Lower lobe of right lung (tissue), 2 donors: ENCODE measurements at places on chromosomes 12 and 14. TPM values are rescaled to one million over a fixed set of nuclear protein-coding genes. Genes with fewer than 3 reads are reported as not detected.

DNA sequence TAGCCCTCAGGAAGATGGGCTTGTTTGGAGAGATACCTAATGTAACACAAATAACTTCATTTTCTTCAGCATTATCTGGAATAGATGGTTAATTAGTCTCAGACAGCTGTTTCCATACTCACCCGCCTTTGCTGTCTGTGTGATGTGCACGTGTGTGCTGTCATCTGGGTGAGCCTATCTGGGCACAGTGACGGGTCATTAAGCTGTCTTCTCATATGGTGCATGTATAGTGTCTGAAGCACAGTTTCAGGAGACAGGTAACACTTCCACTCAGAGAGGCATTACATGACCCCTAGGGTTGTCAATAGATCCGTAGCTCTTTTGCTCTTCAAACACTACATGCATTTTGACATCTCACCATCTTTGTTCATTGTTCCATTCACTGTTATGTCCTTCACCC, 493.3 kb downstream of the APAF1 start:
- DNase-seq = no peak

Gene TUNAR
- total RNA-seq = not detected

GRCh38 chr14:73804636-73805035, 47.0 kb upstream of the PTGR2 start:
- no peak for DNase-seq

Gene CBLN3
- total RNA-seq = 2.3 TPM

GRCh38 chr12:68406134-68406576, 74.0 kb upstream of the MDM1 start:
- peak; percentile 93 for DNase-seq

Gene TMEM30B
- total RNA-seq = 20.3 TPM

GRCh38 chr14:29085546-29085945, 319.0 kb downstream of the FOXG1 start:
- no peak for DNase-seq

GRCh38 chr12:92216092-92216491, 70.4 kb upstream of the BTG1 start:
- DNase-seq = no peak

- no peak for DNase-seq
Observed at GRCh38 chr12:63941166-63941800, 96.8 kb downstream of the SRGAP1 start.

GRCh38 chr12:10001171-10001776, 2.4 kb upstream of the CLEC1B start:
- no peak for DNase-seq

Gene PRKAG1
- 49.2 TPM for total RNA-seq

DNA sequence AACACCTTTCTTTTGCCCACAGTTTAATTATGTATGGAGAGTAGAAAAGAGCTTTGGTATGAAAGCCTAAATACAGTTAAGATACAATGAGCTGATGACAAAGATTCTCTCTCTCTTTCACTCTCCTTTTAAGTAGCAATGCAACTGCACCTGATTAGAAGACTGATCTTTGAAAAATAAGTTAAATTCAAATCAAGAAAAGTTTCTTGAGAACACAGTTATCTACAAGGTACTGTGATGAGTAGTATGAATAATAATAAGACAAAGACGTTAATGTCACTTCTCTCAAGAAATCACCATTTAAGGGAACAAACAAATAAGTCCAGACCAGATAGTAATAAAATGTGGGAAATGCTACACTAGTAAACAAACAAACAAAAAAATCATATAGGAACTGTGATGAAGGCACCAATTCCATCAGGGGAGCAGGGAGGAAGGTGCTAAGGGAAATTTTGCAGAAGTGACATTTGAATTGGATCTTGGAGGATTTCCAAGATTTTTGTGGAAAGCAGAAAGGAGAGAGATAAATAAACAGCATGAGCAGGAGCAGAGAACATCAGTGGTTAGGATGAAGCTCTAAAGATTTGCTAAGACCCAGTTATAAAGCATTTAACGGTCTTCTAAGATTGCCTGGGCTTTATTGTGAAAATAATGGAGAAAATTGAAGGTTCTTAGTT, 65.2 kb upstream of the STK38L start:
- DNase-seq = no peak

DNA sequence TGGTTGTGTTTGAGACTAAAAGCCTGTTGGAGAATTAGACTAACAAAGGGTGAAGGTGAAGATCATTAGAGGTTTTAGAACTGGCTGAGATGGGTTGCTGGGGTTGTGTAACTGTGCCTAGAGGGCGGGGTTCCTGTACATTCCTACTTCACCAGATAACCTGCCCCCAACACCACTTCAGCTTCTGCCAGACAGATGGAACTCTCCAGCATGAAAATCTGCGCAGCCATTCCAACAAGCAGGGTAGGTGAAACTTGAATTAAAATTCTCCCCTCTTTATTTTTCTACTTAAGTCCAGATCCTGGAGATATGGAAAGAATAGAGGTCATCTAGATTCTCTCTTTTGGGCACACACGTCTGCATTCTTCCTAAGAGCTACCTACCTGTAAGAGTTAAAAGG, 6.0 kb downstream of the FOXG1 start:
- no peak for DNase-seq

DNA sequence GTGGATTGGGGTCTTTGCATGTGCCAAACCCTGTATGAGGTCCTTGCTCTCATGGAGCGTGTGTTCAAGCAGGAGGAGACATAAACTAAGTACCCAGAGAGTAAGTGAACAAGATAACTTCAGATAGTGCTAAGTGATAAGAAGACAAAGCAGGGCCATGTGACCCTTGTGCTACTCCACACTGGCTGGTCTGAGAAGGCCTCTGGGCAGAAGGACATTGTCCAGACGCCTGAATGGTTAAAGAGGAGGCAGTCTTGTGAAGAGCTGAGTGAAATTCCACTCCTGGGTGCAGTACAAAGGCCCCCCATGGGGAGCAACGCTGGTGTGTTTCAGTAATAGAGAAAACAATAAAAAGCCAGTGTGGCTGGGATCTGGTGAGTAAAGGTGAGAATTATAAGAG, 93.3 kb upstream of the RIC8B start:
- DNase-seq = no peak

Gene CYP46A1
- total RNA-seq = 0.62 TPM

- DNase-seq = no peak
Observed at GRCh38 chr14:24092505-24093206, 1.5 kb upstream of the PCK2 start.

GRCh38 chr14:84937449-84937848, 592.5 kb upstream of the FLRT2 start:
- no peak for DNase-seq

Gene P2RX2
- 0.56 TPM for total RNA-seq

GRCh38 chr14:42013153-42013552, 406.5 kb downstream of the LRFN5 start:
- DNase-seq = no peak

DNA sequence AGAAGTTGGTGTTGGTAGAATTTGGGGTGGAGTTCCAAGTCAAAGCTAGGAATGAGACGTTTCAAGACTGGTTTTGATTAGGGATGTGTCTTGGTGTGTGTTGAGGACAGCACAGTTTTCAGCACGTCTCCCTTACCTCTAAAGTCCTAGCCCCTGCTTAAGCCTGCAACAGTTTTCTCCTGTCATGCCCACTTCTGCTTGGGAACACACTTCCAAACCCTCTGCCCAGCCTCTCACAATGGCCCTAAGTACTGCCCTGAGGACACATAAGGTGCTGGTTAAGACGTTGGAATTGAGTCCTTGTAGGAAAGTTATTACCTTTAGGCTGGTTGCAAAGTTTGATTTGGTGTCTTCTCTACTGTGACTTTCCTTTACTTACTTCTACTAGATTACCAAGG, 710 bp upstream of the BMAL2 start:
- no peak for DNase-seq

DNA sequence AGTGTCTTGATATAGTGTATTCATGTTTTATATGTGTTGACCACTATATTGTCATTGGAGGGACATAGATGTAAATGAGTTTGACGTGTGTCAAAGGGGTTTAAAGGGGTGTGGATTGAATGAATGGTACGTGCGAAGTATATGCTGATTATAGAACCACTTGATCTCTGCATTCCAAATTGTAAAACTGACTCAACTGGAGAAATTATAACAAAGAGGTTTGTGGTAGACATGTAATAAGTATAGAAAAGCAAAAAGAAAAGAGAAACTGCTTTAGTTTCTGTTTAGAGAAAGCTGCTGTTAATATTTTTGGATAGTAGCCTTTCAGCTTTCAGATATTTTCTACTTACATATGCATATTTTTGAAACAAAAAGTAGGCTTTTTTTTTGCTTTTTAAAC, 8.9 kb upstream of the MYRFL start:
- DNase-seq = no peak

Gene LBHD2
- not detected for total RNA-seq

Gene RD3L
- not detected for total RNA-seq

Gene RFX4
- not detected for total RNA-seq

- DNase-seq = peak; percentile 89
Observed at GRCh38 chr12:49538510-49539403, at the start of gene KCNH3. KCNH3 (plus strand) TSS chr12:49539030; CDS start chr12:49539417, 387 bp downstream.
